Activated CD4-positive, alpha-beta T cell treated with anti-CD3 and anti-CD28 coated beads for 1 hour (primary cell): ENCODE measurements at places on chromosomes 13 and 19.

GRCh38 chr13:72004784-72005374 lies 137.9 kb upstream of the DACH1 start:
- DNase-seq: no peak

DNA sequence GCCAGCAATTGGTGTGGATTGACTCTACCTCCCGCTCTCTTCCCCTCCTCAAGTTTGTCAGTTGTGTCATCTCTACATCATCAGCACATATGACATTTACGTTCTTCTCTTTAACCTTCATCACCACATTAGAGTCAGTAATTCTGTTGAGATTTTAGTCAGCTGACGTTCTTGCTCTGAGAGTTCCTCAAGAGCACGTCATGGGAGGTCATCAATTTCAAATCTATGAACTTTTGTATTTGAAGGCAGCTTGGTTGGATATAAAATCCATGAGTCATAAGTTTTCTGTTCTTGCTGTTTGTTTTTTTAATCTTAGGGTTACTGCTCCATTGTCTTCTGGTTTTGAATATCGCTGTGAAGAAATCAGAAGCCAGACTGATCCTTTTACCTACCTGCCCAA lies 21.8 kb upstream of the ARGLU1 start:
- no peak for DNase-seq

- DNase-seq: no peak
Observed at GRCh38 chr19:18969931-18970659, 29.1 kb upstream of the HOMER3 start.

GRCh38 chr19:16621165-16621800 lies 6.7 kb downstream of the MED26 start:
- DNase-seq: no peak

GRCh38 chr19:29644210-29644609 lies 21.1 kb upstream of the PLEKHF1 start:
- DNase-seq: no peak

- no peak for DNase-seq
Observed at GRCh38 chr13:96475103-96475502, 385.2 kb downstream of the HS6ST3 start.

DNA sequence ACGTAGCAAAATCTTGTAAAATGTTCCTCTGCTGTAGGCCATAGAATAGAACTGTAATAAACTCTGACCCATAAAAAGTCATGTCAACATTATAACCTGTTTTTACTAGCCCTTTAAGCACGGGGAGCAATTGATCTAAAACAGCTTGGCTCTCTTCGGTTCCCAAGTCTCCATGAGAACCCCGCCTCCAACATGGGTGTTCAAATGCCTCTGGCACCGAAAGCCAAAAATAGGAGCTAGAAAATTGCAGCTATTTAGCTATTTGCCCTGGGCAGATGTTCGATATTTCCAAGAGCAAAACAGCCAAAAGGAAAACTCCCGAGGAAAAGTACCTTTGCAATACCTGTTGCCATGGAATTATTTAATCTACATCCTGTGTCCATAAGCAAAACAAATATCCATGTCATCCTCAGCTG lies 563.1 kb downstream of the EFNB2 start:
- DNase-seq: no peak

GRCh38 chr13:43251961-43252360 lies 228.6 kb downstream of the DNAJC15 start:
- no peak for DNase-seq

- DNase-seq: no peak
Observed at GRCh38 chr13:31221057-31221456, 21.3 kb downstream of the B3GLCT start.

DNA sequence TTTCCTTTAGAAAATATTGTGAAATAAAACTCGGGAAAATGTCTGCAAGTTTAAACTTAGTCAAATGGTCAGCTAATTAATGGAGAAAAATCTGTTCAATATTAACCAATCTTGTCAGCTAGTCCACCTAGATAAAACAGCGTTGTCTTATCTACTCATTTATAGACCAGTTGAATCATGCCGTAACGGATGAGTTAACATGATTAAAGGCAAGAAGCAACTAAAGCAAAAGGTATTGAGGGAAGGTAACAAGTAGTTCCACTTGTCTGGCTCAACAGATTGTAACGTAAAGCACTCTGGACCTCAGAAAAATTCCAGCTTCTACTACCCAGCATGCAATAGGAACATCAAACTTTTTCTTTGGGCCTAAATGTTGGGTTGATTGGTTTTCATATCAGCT lies 958.2 kb downstream of the DIAPH3 start:
- DNase-seq: no peak
